ENCODE measurements at places on chromosomes 12 and 14.

GRCh38 chr14:94542111-94542810 is 19.0 kb upstream of the SERPINA4 start:
- no peaks in the 10 kb centered on the region for H3K36me3 ChIP-seq
- no peak for DNase-seq
- H3K4me1 ChIP-seq: no peaks in the 10 kb centered on the region

DNA sequence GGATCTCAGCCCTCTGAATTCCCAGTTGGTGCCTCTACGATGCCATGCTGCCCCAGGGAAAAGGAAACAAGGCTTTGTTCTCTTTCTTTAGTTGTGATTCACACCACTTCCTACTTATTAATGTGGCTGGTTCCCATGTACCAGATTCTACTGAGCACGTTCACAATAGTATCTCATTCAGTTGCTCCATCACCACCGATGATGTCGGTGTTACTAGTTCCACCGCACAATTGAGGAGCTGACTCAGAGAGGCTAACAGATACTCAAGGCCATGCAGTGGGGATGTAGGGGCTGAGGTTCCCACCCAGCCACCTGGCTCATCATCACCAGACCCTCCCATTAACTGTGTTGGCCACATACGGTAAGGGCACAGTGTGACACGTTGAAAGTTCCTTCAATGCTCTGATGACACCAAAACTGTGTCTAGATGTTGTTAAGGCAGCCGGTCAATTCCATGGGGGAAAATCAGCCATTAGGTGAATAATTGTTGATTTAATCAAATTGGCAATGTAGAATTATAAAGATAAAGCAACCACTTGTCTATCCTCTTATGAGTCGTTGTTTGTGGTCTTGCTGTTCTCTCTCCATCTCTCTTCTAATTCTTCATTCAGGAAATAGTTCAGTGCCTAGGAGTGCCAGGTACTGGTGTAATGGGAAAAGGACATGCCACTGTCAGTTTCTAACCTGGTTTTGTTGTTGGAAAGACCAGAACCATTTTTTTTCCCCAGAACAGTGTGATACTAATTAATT is 244.2 kb upstream of the CRY1 start:
- no peak for DNase-seq
- H3K4me1 ChIP-seq: peaks cover 15% of the 10 kb centered on the region
- no peak overlapping the region for H3K4me3 ChIP-seq
- no peak overlapping the region for H3K27ac ChIP-seq
- H3K27me3 ChIP-seq: no peaks in the 10 kb centered on the region

- H3K4me3 ChIP-seq: no peak overlapping the region
- no peaks in the 10 kb centered on the region for H3K36me3 ChIP-seq
- no peak overlapping the region for H3K27ac ChIP-seq
- no peak for DNase-seq
Measured at GRCh38 chr12:59484575-59484974, 111.3 kb upstream of the SLC16A7 start.

- no peak overlapping the region for H3K4me3 ChIP-seq
- no peaks in the 10 kb centered on the region for H3K4me1 ChIP-seq
- H3K27me3 ChIP-seq: no peaks in the 10 kb centered on the region
Measured at GRCh38 chr12:96226801-96227348, 32.7 kb downstream of the ELK3 start.

GRCh38 chr12:115072712-115073111 is 388.7 kb upstream of the TBX3 start:
- no peaks in the 10 kb centered on the region for H3K4me1 ChIP-seq
- H3K27me3 ChIP-seq: no peaks in the 10 kb centered on the region
- no peak for DNase-seq
- H3K36me3 ChIP-seq: no peaks in the 10 kb centered on the region
- no peak overlapping the region for H3K27ac ChIP-seq
- H3K4me3 ChIP-seq: no peak overlapping the region

- no peak for DNase-seq
- peak overlapping the region; percentile 95 for H3K4me3 ChIP-seq
- peak overlapping the region; percentile 99 for H3K27ac ChIP-seq
- H3K27me3 ChIP-seq: no peaks in the 10 kb centered on the region
- H3K36me3 ChIP-seq: no peaks in the 10 kb centered on the region
Measured at GRCh38 chr14:35122696-35123387, 490 bp downstream of the PRORP start.

DNA sequence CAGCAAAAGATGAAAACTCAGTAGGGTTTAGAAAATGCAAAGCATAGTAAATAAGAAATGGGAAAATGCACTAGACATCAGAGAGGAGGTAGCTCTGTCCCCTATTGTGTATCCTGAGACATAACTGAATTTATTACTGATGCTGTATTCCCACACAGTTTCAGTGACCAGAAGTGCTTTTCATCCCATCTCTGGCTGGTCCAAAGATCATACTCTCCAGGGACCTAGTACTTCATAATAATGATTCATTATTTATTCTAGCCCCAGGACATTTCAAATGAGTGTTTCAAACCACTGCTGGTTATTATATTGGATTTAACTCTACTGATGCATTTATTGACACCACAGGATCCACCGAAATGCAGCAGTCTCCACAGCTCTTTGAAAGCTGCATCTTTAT is 163.3 kb downstream of the PAWR start:
- no peaks in the 10 kb centered on the region for H3K36me3 ChIP-seq
- H3K4me1 ChIP-seq: no peaks in the 10 kb centered on the region
- no peak overlapping the region for H3K4me3 ChIP-seq
- no peaks in the 10 kb centered on the region for H3K27me3 ChIP-seq
- no peak overlapping the region for H3K27ac ChIP-seq

DNA sequence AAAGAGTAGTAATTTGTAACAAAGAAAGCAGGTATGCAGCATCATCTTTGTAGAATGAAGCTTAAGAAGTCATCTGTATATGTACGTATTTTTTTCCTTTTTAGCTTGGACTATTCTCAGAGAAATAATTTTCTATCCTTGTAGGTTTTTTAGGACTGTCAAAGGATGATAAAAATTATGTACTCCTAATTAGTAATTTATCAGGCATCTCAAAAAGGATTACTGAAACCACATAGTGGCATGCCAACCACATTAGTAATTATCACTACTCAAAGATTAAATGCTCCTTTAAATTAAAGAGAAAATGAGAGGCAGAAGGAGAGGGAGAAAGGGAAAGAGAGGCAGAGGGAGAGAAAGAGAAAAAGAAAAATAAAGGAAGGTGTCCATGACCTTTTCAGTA is 17.3 kb downstream of the TTC8 start:
- H3K27ac ChIP-seq: no peak overlapping the region
- no peaks in the 10 kb centered on the region for H3K27me3 ChIP-seq
- no peak for DNase-seq
- no peaks in the 10 kb centered on the region for H3K4me1 ChIP-seq
- no peak overlapping the region for H3K4me3 ChIP-seq

- no peaks in the 10 kb centered on the region for H3K4me1 ChIP-seq
- no peaks in the 10 kb centered on the region for H3K36me3 ChIP-seq
- H3K27ac ChIP-seq: no peak overlapping the region
- DNase-seq: no peak
- H3K4me3 ChIP-seq: no peak overlapping the region
Measured at GRCh38 chr14:87131879-87132278, 861.1 kb downstream of the GALC start.

DNA sequence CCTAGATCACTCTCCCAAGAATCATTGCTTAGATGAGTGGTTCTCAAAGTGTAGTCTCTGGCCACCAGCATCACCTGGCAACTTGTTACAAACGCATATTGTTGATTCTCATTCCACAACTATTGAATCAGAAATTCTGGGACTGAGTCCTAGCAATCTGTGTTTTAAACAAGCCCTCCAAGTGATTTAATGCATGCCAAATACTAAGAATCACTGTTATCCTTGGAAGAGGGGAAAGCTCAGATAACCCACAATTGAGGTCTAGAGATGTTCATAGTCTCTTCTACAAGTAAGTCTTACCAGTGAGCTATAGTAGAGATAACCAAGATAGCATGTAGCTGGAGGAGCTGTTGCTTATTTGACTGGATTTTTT is 666.6 kb downstream of the DIO2 start:
- no peaks in the 10 kb centered on the region for H3K36me3 ChIP-seq
- DNase-seq: no peak
- H3K4me1 ChIP-seq: no peaks in the 10 kb centered on the region
- no peak overlapping the region for H3K4me3 ChIP-seq

GRCh38 chr14:22981876-22982476 is 375 bp downstream of the AJUBA start:
- H3K36me3 ChIP-seq: no peaks in the 10 kb centered on the region
- no peak for DNase-seq
- no peak overlapping the region for H3K27ac ChIP-seq
- peak overlapping the region; percentile 93 for H3K4me3 ChIP-seq
- no peaks in the 10 kb centered on the region for H3K27me3 ChIP-seq
- peaks cover 18% of the 10 kb centered on the region for H3K4me1 ChIP-seq

GRCh38 chr14:98137131-98138025 is 1134.6 kb downstream of the BCL11B start:
- H3K36me3 ChIP-seq: no peaks in the 10 kb centered on the region
- no peak overlapping the region for H3K27ac ChIP-seq
- peak overlapping the region; percentile 37 for H3K4me3 ChIP-seq
- DNase-seq: peak; percentile 15

DNA sequence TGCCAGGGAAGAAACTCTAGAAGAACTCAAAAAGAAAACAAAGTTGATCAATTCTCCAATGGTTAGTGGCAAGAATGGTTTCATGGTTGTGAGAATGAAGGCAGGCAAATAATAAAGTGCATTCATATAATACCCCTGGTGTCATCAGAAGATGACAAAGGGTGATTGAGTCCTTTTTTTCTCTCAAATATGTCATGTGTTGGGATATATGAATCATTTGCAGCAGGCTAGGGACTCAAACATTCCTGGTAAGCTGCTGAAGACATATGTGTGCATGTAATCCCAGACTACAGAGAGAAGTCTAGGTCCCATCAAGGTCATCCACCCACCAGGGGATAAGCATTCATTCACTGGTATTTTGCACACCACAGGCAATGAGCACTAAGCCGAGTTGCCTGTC is 82.4 kb upstream of the MYF6 start:
- no peaks in the 10 kb centered on the region for H3K36me3 ChIP-seq
- no peak for DNase-seq
- H3K4me3 ChIP-seq: no peak overlapping the region
- no peaks in the 10 kb centered on the region for H3K4me1 ChIP-seq
